ENCODE measurements at places on chromosomes 12 and 14. TPM values are rescaled to one million over a fixed set of nuclear protein-coding genes. Genes with fewer than 3 reads are reported as not detected.

GRCh38 chr12:69998011-69998410 lies 173.0 kb downstream of the MYRFL start:
- no peak for DNase-seq
- no peak overlapping the region for H3K27ac ChIP-seq
- no peaks in the 10 kb centered on the region for H3K36me3 ChIP-seq
- H3K4me3 ChIP-seq = no peak overlapping the region
- H3K4me1 ChIP-seq = peaks cover 9% of the 10 kb centered on the region
- H3K27me3 ChIP-seq = no peaks in the 10 kb centered on the region

DNA sequence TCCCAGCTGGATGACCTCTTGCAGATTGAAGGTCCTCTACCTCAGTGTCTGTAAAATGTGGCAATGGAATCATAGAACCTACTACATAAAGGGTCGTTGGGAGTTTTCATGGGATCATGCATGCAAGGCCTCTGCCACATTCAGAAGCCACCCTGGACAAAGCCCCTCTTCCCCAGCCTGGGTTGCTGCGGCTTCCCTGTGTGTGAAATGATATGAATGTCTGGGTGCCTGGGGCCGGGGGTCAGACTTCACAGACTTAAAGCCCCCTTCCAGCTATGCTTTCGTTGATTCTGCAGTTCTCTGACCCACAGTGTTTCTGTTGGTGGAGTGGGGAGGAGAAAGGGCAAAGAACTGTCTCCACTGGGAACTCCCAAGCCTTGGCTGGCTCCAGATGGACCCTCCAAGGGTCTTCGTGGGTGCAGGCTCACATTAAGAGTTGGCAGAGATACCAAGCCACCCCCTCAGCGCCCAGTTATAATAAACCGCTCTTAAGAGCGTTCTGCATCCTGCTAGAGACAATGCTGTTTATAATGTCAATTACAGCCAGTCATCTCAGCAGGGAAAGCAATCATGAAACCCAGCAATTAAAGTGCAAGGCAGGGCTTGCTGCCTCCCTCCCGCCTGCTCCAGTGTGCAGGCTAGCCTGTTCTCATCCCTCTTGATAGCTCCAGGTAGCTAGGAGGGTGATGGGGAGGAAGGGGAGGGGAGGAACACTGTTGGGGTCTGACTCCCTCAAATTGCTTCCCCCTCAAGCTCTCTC lies 210.9 kb upstream of the FKBP4 start:
- H3K4me1 ChIP-seq = peaks cover 2% of the 10 kb centered on the region
- DNase-seq = no peak
- H3K4me3 ChIP-seq = no peak overlapping the region
- no peak overlapping the region for H3K27ac ChIP-seq
- H3K27me3 ChIP-seq = no peaks in the 10 kb centered on the region

GRCh38 chr12:126944684-126945083 lies 1322.3 kb upstream of the TMEM132C start:
- H3K27me3 ChIP-seq = no peaks in the 10 kb centered on the region
- no peaks in the 10 kb centered on the region for H3K36me3 ChIP-seq
- no peak for DNase-seq
- no peak overlapping the region for H3K27ac ChIP-seq

DNA sequence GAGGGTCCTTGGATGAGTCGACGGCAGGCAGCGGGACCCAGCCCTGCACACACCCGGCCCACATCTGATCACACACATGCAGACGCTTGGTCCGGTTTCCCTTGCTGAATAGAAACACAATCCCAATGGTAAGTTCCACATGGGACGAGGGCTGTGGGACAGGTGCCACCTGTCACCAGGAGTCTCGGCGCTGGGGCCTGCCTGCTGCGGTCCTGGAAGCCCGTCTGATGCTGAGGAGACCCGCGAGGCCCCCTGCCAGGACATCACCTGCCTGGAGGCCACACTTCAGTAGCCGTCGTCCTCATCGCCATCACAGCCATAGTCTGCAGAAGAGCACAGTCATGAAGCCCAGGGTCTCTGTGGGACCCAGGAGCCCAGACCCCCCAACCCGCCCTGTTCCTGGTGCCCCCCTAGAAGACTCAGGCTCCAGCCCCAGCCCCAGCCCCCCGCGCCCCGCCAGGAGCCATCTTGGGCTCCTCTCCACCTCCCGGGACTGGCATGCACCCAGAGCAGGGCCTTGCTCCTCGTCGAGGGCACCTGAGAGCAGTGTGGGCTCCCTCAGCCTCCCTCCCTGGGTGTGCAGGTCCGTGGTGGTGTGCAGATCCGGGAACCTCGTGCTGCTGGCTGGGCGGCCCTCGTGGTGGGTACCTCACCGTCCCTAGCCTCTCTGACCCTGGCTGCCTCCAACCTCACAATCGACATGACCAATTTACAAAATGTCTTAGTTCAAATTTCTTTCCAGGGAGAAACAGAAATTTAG lies 29.3 kb upstream of the NUDT14 start:
- H3K36me3 ChIP-seq = peaks cover 7% of the 10 kb centered on the region
- H3K4me1 ChIP-seq = peaks cover 5% of the 10 kb centered on the region
- H3K27ac ChIP-seq = no peak overlapping the region
- no peak overlapping the region for H3K4me3 ChIP-seq
- no peaks in the 10 kb centered on the region for H3K27me3 ChIP-seq

DNA sequence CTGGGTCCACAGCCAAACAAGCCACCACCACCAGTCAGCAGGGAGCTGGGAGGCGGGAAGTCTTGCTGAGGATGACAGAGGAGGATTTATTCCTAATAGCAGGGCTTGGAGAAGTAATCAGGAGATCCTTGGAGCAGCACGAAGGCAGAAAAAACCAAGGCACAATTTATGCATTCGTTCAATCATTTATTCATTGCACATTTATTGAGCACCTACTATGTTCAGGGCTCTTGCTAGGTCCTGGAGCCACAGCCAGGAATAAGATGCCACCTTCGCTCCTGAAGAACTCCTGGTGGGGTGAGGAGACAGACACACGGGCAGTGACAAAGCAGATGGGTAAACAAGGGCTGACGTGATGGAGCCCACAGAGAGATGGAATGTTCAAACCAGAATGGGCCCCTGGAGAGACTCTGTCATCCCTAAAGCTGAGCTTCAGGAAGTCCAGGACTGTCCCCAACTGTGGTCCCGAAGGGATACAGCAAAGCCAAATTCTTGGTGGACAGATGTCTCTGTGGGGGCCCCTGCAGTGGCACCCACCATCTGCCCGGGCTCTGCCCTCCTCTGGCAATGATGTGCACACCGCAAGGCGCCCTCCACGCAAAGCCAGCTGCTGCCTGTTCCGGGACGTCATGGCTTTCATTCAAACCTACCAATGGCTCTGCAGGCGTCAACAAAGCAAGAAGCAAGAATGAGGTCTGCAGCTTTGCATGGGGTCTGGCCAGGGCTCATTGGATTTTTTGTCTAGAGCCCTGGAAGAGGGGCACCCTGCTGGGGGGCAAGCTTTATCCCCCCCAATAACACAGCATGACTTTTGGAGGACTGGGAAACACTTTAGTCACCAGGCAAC lies 3.0 kb upstream of the TESC start:
- no peak overlapping the region for H3K4me3 ChIP-seq
- DNase-seq = no peak
- H3K27me3 ChIP-seq = peaks cover 20% of the 10 kb centered on the region
- peaks cover 6% of the 10 kb centered on the region for H3K4me1 ChIP-seq
- no peak overlapping the region for H3K27ac ChIP-seq

- no peak overlapping the region for H3K27ac ChIP-seq
- no peaks in the 10 kb centered on the region for H3K4me1 ChIP-seq
- no peak for DNase-seq
- no peaks in the 10 kb centered on the region for H3K36me3 ChIP-seq
Measured at GRCh38 chr12:132422040-132422380, 67.9 kb upstream of the FBRSL1 start.

GRCh38 chr12:104536841-104537240 lies 80.1 kb downstream of the CHST11 start:
- no peak overlapping the region for H3K4me3 ChIP-seq
- no peaks in the 10 kb centered on the region for H3K36me3 ChIP-seq
- H3K27ac ChIP-seq = no peak overlapping the region
- no peak for DNase-seq

The CLEC7A gene
- 18.4 TPM for polyA plus RNA-seq

GRCh38 chr14:69360438-69361108 lies 37.5 kb downstream of the ERH start:
- no peaks in the 10 kb centered on the region for H3K27me3 ChIP-seq
- H3K36me3 ChIP-seq = no peaks in the 10 kb centered on the region
- H3K4me3 ChIP-seq = no peak overlapping the region
- no peak for DNase-seq
- H3K27ac ChIP-seq = no peak overlapping the region

DNA sequence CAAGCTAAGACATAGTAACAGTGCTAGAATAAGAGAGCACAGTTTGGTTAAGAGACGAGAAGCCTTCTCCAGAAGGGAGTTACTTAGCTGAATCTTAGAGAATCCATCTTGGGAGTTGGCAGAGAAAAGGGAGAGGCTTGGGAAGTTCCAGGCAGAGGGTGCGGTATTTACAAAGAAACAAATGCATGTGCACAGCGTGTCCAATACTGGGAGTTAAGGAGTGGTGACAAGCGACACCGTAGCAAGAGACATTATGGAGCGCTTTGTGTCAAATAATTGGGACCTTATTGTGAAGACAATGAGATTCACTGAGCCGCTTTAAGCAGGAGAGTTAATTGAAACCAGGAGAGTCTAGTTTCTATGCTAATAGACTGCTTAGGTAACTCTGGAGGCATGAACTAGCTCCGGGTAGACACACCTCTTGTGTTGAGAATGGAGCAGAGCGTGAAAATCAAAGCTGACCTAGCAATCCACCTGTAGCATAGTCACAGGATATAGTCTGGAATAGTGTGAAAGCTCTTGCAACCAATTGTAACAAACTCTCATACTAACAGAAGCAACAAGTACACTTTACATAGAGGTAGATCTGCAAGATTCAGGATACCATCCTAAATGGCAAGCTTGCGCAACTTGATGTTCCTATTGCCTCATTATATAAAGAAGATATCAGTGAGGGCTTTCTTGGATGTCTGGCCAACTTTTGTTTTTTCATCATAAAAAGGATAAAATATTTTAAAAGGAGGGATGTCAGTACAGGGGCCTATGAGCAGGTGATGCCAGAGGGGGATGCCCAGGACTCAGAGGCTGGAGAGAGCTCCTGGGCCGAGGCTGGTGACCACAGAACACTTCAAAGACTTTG lies 5.3 kb downstream of the ALDH1L2 start:
- H3K36me3 ChIP-seq = no peaks in the 10 kb centered on the region
- no peak for DNase-seq
- no peak overlapping the region for H3K27ac ChIP-seq
- H3K27me3 ChIP-seq = no peaks in the 10 kb centered on the region
- H3K4me1 ChIP-seq = peaks cover 3% of the 10 kb centered on the region

- H3K4me3 ChIP-seq = no peak overlapping the region
- no peaks in the 10 kb centered on the region for H3K27me3 ChIP-seq
- no peak for DNase-seq
- H3K36me3 ChIP-seq = no peaks in the 10 kb centered on the region
- no peaks in the 10 kb centered on the region for H3K4me1 ChIP-seq
- H3K27ac ChIP-seq = no peak overlapping the region
Measured at GRCh38 chr14:37992499-37992898, 215.2 kb upstream of the SSTR1 start.

DNA sequence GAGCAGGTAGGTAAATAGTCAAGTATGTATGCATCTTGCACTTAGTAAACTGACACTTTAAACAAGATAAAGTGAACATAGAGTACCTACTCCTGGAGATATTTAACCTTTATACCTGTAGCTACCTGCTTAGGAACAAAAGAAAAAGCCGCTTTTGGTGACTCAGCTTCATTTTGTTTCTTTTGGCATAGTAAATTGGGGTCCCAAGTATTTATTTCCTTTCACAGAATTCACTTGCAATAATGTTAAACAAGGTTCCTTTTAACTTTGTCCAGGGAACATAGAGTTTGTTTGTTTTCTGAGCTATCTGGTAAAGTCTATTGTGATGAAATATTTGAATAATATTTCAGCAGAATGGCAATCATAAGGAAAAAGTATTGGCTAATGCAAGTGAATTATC lies 20.0 kb downstream of the SLCO1B3 start:
- H3K36me3 ChIP-seq = no peaks in the 10 kb centered on the region
- H3K27ac ChIP-seq = no peak overlapping the region
- no peaks in the 10 kb centered on the region for H3K4me1 ChIP-seq
- DNase-seq = no peak
- no peaks in the 10 kb centered on the region for H3K27me3 ChIP-seq

GRCh38 chr12:122789637-122790036 lies 15.3 kb downstream of the CCDC62 start:
- H3K27ac ChIP-seq = no peak overlapping the region
- no peaks in the 10 kb centered on the region for H3K36me3 ChIP-seq
- H3K4me1 ChIP-seq = no peaks in the 10 kb centered on the region
- no peaks in the 10 kb centered on the region for H3K27me3 ChIP-seq

The TBX3 gene
- polyA plus RNA-seq = 19.3 TPM

- H3K27me3 ChIP-seq = no peaks in the 10 kb centered on the region
- no peaks in the 10 kb centered on the region for H3K36me3 ChIP-seq
- H3K27ac ChIP-seq = no peak overlapping the region
Measured at GRCh38 chr12:100995201-100995600, 200.6 kb downstream of the ANO4 start.

Data from lung (tissue), 17 donors.